Prostate gland (tissue), 2 donors: ENCODE measurements at places on chromosomes 16 and 17.
A peak's percentile ranks its signal among the peaks of the same experiment; 100 is the strongest.

DNA sequence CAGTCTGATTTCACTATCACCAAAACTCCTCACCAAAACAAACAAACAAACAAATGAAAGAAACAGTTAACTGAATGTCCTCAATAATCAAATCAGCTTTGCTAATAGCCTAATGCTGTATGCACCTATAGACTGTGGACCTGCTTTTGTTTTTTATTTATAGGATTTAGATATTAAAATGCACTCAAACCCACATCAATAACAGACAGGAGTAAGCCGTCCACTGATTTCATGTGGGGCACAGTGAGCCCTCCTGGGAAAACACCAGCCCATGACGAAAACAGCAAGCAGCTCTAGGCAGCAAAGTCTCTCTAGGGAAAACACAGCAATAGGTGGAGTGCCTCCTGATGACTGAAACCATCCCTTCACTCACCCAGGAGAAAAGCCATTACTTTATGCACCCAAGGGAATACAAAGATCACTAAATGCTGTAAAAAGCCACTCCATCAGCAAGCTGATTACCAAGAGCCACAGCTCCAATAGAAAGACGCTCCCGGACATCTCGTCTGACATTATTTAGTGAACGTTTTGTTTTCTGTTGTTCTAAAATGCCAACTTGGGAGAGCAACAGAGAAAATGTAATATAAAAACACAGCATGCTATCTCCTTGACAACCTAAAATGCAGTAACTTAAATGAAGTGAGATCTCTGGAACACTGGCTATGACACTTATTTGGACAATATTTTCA is 47.8 kb downstream of the ANKFY1 start:
- H3K4me1 ChIP-seq, result no peaks in the 10 kb centered on the region
- H3K27ac ChIP-seq, result no peak overlapping the region
- H3K4me3 ChIP-seq, result no peak overlapping the region
- no peak for DNase-seq
- H3K27me3 ChIP-seq, result no peaks in the 10 kb centered on the region
- no peaks in the 10 kb centered on the region for H3K36me3 ChIP-seq

DNA sequence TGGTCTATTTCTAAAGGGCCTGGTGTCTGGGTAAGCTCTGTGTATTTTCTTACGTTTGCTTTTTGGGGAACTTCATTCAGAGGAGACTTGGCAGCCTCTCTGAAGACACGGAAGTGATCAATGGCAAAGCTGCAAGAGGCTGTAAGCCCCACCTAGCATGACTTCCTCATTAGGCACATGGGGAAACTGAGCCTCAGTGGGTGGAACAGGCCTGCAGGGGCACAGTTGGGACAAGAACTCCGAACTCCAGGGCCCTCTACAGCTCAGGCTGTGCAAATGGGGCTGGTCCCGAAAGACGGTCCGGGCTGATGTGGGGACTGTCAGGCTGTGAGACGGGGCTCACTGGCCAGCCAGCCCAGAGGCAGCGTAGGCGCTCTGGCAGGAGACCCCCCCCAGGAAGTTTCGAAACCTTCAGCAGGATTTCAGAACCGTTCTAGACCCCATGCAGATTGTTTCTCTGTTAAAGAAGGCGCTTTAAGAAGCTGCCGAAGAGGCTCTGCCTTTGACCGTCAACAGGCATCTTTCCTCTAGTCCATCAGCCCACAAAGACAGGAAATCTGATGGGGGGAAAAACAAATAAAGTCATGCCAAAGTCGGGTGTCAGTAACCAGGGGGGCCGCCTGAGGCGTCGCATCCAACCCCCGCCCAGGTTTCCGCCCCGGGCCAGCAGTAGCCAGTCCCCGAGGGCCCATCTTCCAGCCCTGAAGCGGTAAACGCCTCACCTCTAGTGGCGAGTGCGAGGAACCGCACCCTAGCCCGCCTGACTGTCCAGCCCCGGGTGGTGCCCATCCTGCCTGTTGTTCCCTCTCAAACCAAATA is 79.8 kb upstream of the TBC1D3K start:
- no peaks in the 10 kb centered on the region for H3K27me3 ChIP-seq
- no peaks in the 10 kb centered on the region for H3K4me1 ChIP-seq
- H3K4me3 ChIP-seq, result no peak overlapping the region
- no peaks in the 10 kb centered on the region for H3K36me3 ChIP-seq
- DNase-seq, result peak; percentile 30

DNA sequence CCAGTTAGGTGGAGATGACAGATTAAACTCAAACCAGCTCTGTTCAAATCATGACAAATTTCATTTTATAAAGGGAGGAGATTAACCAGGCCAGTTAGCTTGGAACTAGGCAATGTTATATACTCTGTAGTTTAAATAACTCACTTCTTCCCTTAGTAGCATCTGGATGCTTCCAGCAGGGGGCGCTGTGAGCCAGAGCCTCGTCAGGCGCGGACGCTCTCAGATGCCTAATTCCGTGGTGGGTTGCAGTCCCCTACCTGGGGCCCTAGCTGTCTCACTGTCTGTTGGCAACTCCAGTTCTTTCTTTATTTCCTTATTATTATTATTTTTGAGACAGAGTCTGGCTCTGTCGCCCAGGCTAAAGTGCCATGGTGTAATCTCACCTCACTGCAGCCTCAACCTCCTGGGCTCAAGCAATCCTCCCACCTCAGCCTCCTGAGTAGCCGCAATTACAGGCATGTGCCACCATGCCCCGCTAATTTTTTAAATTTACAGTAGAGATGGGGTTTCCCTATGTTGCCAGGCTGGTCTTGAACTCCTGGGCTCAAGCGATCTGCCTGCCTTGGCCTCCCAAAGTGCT is 17.3 kb upstream of the WFDC1 start:
- no peaks in the 10 kb centered on the region for H3K27me3 ChIP-seq
- no peak overlapping the region for H3K27ac ChIP-seq
- no peaks in the 10 kb centered on the region for H3K36me3 ChIP-seq
- H3K4me1 ChIP-seq, result no peaks in the 10 kb centered on the region
- DNase-seq, result peak; percentile 67
- H3K4me3 ChIP-seq, result no peak overlapping the region

- no peak overlapping the region for H3K27ac ChIP-seq
- H3K4me3 ChIP-seq, result no peak overlapping the region
- no peak for DNase-seq
These were observed 188.4 kb upstream of the NLRP1 start for GRCh38 chr17:5772720-5773119.

DNA sequence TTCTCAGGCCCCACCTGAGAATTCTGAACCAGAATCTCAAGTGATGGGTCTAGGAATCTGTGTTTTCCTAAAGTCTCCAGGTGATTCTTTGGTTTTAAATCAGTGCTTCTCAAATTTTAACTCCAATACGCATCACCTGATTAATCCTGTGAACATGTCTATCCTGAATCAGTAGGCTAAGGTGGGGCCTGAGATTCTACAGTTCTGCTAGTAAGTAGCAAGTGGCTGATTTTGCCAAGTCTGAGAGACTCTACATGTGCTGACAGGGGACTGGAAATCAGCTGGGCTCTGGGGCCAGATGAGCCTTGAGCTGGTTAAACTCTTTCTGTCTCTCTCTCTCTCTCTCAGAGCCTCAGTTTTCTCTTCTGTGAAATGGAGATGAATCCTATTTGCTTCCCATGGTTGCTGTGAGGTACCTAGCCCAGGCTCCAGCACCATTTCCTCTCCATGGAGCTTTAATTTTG is 9.0 kb downstream of the CCR7 start:
- H3K36me3 ChIP-seq, result no peaks in the 10 kb centered on the region
- H3K4me1 ChIP-seq, result peaks cover 13% of the 10 kb centered on the region
- no peak overlapping the region for H3K4me3 ChIP-seq
- no peak for DNase-seq
- no peak overlapping the region for H3K27ac ChIP-seq

- DNase-seq, result no peak
- H3K4me1 ChIP-seq, result peaks cover 3% of the 10 kb centered on the region
- H3K36me3 ChIP-seq, result no peaks in the 10 kb centered on the region
- H3K27ac ChIP-seq, result no peak overlapping the region
These were observed 7.1 kb downstream of the HAS3 start for GRCh38 chr16:69112285-69113129.

DNA sequence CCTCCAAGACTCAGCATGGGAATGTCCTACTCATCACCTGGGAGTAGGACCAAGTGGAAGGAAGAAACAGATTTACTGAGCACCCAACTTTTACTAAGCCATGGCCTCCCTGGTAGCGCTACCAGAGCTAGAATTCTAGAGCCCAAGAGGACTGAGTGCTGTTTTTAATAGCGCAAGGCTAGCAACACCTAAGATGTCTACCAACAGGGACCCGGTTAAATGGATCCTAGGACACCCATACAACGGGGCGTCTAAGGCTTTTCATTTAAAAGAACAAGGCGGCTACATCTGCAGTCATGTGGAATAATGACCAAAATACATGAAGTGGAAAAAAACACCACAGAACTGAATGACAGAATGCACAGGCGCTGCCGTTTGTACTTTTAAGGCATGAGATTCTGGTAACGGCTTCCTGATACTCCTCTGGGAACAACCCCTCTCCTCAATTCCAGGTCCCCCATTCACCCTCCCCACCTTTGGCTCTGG is 5.1 kb downstream of the GGA2 start:
- no peak overlapping the region for H3K27ac ChIP-seq
- no peaks in the 10 kb centered on the region for H3K36me3 ChIP-seq
- peaks cover 7% of the 10 kb centered on the region for H3K4me1 ChIP-seq
- H3K27me3 ChIP-seq, result no peaks in the 10 kb centered on the region

DNA sequence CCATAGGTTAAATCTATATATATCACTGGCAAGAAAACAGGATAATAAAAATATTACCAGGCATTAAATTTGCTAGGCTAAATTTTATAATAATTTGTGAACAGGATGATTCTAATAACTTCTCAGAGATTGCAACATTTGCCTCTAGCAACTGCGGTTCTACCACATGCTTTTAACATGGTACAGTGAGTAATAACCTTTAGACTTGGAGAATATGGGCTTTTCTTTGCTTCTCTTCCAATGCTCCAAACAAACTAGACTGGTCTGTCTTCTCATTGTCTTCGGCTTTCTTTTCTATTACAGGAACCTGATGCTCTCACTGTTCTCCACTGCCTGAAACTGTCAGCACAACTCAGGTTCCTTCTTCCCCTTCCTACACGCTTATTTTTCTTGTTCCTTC is 80.6 kb downstream of the CA4 start:
- no peaks in the 10 kb centered on the region for H3K4me1 ChIP-seq
- no peak for DNase-seq
- no peaks in the 10 kb centered on the region for H3K36me3 ChIP-seq
- H3K27ac ChIP-seq, result no peak overlapping the region

DNA sequence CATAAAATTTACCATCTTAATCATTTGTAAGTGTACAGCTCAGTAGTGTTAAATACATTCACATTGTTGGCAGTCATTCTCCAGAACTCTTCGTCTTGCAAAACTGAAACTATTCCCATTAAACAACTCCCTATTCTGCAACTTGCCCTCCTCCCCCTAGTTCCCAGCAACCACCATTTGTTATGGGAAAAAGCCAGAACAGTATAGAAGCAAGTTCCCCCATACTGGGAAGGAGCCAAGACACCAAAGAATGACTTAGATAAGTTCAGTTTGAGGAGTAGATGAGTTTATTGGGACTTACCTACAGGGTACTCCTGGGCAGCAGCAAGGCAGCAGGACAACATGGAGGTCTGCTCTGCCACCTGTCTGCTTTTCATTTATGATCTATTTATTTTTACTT is 39.3 kb upstream of the TEKT1 start:
- no peaks in the 10 kb centered on the region for H3K36me3 ChIP-seq
- no peaks in the 10 kb centered on the region for H3K27me3 ChIP-seq
- no peaks in the 10 kb centered on the region for H3K4me1 ChIP-seq
- H3K4me3 ChIP-seq, result no peak overlapping the region
- DNase-seq, result no peak
- no peak overlapping the region for H3K27ac ChIP-seq

GRCh38 chr17:20092261-20092867 is 83.2 kb downstream of the SPECC1 start:
- no peaks in the 10 kb centered on the region for H3K36me3 ChIP-seq
- H3K4me3 ChIP-seq, result no peak overlapping the region
- no peak overlapping the region for H3K27ac ChIP-seq
- DNase-seq, result no peak
- no peaks in the 10 kb centered on the region for H3K4me1 ChIP-seq

- H3K36me3 ChIP-seq, result no peaks in the 10 kb centered on the region
- no peaks in the 10 kb centered on the region for H3K27me3 ChIP-seq
- H3K4me1 ChIP-seq, result peaks cover 2% of the 10 kb centered on the region
- peak overlapping the region; percentile 20 for H3K27ac ChIP-seq
- DNase-seq, result peak; percentile 84
These were observed 46.3 kb downstream of the ZNF652 start for GRCh38 chr17:49315551-49316257.

GRCh38 chr17:57965521-57966160 is 10.4 kb upstream of the CUEDC1 start:
- no peaks in the 10 kb centered on the region for H3K27me3 ChIP-seq
- H3K36me3 ChIP-seq, result no peaks in the 10 kb centered on the region
- H3K4me3 ChIP-seq, result no peak overlapping the region
- H3K4me1 ChIP-seq, result no peaks in the 10 kb centered on the region
- no peak overlapping the region for H3K27ac ChIP-seq
- no peak for DNase-seq

GRCh38 chr17:57995076-57995956 is 7.3 kb upstream of the VEZF1 start:
- H3K4me3 ChIP-seq, result no peak overlapping the region
- no peaks in the 10 kb centered on the region for H3K36me3 ChIP-seq
- DNase-seq, result peak; percentile 71
- H3K27ac ChIP-seq, result peak overlapping the region; percentile 40
- no peaks in the 10 kb centered on the region for H3K27me3 ChIP-seq
- peaks cover 3% of the 10 kb centered on the region for H3K4me1 ChIP-seq

- H3K36me3 ChIP-seq, result no peaks in the 10 kb centered on the region
- DNase-seq, result no peak
- no peak overlapping the region for H3K4me3 ChIP-seq
- no peaks in the 10 kb centered on the region for H3K27me3 ChIP-seq
- H3K27ac ChIP-seq, result no peak overlapping the region
These were observed 36.7 kb downstream of the RBFOX3 start for GRCh38 chr17:79574108-79574507.

DNA sequence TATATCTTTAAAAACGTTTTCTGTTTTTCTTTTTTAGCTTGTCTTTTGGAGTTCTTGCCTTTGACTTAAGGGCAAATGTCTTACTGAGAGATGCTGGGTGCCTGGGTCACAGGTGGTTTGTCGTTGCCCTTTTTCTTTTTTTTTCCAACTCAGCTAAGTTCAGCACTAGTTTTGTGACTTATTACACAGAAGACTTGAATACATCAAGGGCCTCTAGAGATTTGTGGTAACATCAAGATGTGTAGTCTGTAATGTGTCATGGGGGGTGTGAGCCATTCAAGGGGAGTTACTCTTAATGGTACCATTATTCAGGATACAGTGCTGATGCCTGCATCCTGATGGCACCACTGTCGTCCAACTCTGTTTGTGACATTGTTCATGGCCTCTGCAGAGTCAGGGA is 95.1 kb downstream of the PRKCA start:
- H3K27me3 ChIP-seq, result no peaks in the 10 kb centered on the region
- H3K27ac ChIP-seq, result no peak overlapping the region
- no peak for DNase-seq
- no peaks in the 10 kb centered on the region for H3K36me3 ChIP-seq
- no peak overlapping the region for H3K4me3 ChIP-seq

GRCh38 chr16:58154345-58154744 is 25.2 kb upstream of the CFAP20 start:
- no peaks in the 10 kb centered on the region for H3K36me3 ChIP-seq
- DNase-seq, result no peak
- H3K4me3 ChIP-seq, result no peak overlapping the region
- H3K27ac ChIP-seq, result no peak overlapping the region
- H3K4me1 ChIP-seq, result no peaks in the 10 kb centered on the region
